ENCODE measurements at places on chromosomes 1 and 21.

- DNase-seq = no peak
Measured at GRCh38 chr1:197958438-197959305, 41.5 kb downstream of the LHX9 start.

GRCh38 chr1:18179009-18179408 is 71.4 kb downstream of the IGSF21 start:
- no peak for DNase-seq

DNA sequence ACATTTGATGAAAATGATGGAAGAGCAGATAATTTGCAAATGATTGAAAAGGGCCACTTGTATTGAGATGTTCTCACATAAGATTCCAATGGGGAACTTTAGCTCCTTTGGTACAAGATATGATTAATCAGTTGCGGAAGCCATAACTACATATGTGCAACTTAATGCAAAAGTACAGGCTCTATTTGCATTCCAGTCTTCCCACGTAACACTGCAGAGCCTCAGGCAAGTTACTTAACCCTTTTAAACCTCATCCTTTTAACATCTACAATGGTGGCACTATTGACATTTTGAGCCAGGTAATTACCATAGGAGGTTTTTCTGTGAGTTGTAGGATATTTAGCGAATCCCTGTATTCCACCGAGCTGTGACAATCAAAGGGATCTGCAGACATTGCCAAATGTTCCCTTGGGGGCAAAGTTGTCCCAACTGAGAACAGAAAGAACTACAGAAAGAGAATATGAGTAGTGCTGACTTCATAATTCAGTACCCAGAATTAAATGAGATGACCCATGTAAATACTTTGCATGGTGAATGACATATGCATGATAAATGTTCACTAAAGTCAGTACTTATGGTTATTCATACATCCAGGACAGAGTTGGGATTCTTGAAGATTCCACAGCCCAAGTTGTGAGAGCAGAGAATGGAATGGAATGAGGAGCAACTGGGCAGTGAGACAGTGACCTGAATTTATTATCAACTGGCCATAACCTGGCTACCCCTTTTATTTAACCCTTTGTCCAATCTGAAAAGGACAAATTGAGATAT is 62.6 kb downstream of the SPAG17 start:
- no peak for DNase-seq

DNA sequence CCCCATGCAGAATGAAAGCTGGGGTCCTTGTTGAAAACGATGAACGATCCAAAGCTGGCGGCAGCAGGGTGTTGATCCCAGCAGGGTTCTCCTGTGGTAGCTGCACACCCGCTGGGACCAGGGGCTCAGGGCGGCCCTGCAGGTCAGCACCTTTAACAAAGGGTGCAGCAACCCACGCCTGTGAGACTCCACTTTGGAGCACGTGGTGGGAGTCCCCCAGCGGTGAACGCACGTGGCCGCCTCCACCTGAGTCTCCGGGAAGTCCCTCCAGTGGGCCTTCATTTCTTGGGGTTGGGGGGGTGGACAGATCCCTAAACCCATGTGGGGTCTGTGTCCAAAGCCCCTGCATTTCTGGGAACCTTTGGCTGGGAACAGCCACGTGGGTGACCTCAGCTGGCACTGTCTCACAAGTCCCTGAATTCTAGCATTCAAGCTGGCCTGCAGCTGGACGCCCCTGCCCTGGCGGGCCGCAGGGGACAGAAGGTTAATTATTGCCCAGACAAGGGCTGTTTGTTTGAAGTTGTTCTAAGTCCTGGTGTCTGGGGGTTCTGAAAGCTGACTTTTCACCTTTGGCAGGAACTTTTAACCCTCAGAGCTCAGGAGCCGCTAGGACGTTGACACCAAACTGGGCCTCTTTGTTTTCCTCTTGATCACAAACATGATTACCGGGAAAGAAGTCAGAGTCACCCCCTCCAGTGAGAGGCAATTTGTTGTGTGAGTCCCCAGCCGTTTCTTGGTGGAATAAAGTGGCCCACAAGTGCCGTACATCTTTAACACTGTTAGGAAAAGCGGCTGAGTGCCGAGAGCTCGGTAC is 64.5 kb downstream of the COL18A1 start:
- DNase-seq = no peak

GRCh38 chr21:45209046-45209445 is 78.6 kb downstream of the POFUT2 start:
- DNase-seq = no peak

GRCh38 chr1:65615859-65616258 is 176.8 kb upstream of the PDE4B start:
- no peak for DNase-seq

DNA sequence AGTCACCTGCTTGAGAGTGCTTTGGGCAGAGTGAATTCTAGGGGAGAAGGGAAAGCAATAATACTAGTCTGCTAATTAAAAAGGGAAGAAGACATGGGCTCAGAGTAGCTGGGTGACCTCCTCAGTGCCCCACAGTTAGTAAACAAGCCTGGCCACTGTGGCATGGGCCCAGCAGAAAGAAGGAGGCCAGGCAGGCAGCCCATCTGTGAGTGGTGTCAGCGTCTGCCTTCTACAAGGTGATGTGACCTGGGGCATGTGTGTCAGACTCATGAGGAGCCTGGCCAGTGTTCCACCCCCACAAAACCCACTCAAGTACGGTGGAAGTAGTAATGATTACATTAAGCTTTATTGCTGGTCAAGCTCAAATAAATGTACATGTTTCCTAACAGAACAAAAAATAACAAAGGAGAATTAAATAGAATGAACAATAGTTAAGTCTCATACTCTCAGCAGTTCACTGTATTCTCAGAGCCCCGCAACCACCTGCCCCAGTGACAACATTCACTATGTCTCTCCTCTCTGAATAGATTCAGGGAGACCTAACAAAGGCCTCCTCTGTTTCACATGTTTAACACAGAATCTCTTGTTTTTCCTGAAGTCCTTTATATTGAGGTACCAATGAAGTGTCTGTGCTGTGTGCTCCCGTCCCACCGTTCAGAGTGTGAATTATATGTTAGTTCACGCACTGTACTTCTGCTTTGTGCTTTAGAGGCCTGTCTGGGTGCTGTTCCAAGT is 32.5 kb downstream of the SLC22A15 start:
- DNase-seq = no peak

- DNase-seq = no peak
Measured at GRCh38 chr1:232966663-232967062, 16.3 kb downstream of the NTPCR start.

GRCh38 chr1:39076127-39076798 is 50.1 kb downstream of the NDUFS5 start:
- no peak for DNase-seq

- peak; percentile 86 for DNase-seq
Measured at GRCh38 chr1:33137800-33138199, 44.0 kb downstream of the TRIM62 start.

DNA sequence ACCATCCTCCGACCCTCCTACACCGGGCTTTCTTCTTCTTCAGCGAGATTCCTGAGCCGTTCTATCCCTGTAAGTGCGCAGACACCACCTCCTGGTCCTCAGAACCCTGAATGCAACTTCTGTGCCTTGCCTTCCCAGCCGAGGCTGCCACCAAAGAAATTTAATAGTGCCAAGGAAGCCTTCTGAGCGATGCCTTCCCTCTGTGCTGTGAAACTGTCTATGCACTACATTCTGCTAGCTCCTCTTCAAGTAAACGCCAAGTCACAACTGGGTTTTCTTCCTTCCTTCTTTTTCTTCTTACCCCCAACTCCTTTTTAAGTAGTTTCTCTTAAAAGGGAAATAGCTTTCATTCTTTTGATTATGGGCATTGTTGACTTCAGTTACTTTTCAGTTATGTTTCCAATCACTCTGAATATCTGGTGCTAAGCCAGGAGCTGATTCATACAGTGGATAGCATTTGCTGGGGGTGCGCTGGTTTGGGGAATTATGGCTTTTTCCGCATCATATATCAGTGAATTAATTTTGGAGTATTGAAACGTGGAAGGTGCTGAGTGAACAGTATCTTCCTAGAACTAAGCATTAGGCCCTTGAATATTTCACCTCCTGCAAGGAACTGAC is 38.6 kb upstream of the GPR88 start:
- DNase-seq = no peak

- no peak for DNase-seq
Measured at GRCh38 chr21:29075706-29076466, 2.4 kb upstream of the CCT8 start.

DNA sequence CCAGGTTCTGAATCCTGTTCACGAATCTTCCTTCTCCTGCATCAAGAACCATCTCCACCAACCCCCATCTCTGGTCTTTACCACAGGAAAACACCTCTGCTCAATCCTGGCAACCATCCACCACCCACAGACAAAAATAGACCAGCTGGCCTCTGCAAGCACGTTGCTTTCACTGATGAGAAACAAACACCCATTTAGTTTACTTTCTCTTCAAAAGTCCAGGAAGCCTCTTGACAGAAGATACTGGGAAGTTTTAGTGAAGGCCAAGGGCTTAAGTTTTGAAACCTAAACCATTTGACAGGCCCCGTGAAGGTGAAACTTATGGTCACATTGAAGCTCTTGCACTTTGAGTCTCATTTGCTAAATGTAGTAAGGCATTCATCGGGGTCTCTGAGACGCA is 122.6 kb upstream of the PPP2R5A start:
- no peak for DNase-seq

DNA sequence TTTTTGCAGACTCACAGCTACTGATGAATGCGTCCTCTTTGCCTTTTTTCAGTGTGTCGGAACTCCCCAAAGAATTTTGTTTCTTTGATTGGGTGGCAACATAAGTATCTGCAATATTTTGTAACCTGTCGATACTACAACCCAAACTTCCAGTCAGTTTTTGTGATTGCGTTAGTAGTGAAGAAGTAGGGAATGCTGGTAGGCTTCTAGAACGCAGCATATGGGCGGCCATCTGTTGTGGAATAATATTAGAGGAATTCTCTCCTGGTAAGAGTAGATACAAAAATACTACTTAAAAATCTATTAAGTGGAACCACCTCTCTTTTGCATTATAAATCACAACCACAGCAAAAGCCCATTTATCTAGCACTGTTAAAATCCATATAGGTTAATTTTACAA is 107.4 kb downstream of the LYST start:
- no peak for DNase-seq

DNA sequence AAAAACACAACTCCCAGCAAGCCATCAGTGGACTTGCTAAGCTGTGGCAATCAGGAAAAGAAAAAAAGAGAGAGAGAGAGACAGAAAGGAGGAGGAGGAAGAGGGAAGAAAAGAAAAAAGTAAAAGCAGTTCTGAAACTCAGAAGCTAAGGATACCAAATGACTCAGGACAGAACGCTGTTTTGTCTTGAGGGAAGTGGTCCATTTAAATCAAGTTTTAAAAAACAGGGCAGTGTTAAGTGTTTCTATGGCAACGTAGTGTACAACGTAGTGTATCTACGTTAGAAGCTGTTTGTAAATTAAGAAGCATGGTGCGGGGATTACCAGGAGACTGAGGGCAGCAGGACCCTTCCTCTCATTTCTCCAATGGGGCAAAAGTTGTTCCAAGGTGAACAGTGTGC is 5.8 kb downstream of the ADORA3 start:
- DNase-seq = no peak

DNA sequence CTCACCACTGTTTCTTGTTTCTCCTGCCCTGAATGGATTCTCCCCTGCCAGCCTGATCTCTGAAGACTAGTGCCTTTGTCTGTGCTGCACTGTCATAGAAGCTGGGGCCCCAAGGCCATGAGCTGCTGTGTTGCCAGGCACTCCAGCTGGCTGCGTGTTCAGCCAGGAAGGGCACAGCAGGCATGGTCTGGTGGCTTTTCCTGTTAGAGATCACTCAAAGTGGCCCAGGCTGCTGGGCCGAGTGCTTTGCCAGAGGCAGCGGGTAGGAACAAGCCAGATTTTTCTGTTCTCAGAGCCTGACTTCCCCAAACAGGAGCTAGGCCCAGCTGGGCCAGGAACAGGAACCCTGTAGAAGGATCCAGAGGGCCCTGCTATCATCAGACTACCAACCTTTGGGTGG is 5.2 kb downstream of the ADPRS start:
- DNase-seq = no peak

DNA sequence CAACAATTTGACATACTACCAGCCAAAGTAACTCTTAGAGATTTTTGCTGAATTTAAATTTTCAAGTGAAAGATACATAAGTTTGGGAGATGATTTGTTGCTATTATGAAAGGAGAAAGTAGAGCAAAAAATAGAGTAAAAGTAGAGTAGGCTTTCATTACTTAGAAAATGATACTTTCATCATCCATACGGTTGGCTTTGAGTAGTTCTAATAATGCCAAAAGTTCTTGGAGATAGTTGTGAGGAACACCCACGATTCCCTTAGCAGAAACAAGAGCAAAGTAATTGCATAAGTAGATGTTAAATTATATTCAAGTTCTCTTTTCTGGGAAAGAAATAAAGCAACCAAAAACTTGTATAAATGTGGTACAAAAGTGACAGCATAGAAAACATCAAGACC is 95.0 kb upstream of the VAV3 start:
- DNase-seq = no peak

DNA sequence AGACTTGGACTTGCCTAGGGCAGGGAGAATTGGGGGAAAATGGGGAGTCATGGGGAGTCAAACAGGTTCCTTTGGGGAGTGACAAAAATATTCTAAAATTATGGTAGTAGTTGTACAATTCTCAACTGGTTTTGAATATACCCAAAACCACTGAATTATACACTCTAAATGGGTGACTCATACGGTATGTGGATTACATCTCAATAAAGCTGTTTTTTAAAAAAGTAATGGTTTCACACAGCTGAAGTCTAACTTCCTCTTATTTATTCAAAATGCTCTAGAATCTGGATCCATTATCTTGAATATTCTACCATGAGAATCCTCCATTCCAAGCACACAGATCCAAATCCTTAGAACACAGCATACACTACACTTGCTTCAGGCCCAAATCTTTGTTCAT is 11.1 kb downstream of the EIF4G3 start:
- DNase-seq = no peak

DNA sequence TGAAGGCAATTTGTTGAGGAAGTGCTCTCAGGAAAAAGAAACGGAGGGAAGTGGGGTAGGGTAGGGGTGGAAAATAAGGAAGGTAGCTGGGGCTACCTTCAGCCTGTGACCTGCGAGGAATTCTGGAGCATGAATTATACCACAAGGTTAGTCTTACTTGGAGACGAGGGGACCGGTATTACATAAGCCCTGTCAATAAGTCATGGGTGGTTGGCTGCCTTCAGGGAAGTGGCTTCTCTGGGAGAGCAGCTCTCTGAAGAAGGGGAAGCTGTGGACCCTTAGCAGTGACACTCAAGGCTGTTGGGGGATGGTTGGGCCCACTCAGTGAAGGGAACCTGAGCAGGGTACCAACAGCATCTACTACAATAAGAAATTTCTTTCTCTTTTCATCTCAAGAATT is 111.3 kb downstream of the TNFSF18 start:
- DNase-seq = no peak

- no peak for DNase-seq
Measured at GRCh38 chr1:93221913-93222312, 41.4 kb downstream of the CCDC18 start.

GRCh38 chr1:39084191-39084590 is 58.0 kb downstream of the NDUFS5 start:
- no peak for DNase-seq

- DNase-seq = no peak
Measured at GRCh38 chr1:27952147-27952546, 7.6 kb upstream of the XKR8 start.

- DNase-seq = no peak
Measured at GRCh38 chr1:58857680-58858673, 74.1 kb upstream of the JUN start.

- no peak for DNase-seq
Measured at GRCh38 chr1:65174585-65174984, 26.6 kb downstream of the AK4 start.
